Neural crest cell (in vitro differentiated cells): ENCODE measurements at places on chromosomes 7 and 10.

- DNase-seq, result no peak
Measured at GRCh38 chr7:113796557-113796956, 122.3 kb downstream of the PPP1R3A start.

DNA sequence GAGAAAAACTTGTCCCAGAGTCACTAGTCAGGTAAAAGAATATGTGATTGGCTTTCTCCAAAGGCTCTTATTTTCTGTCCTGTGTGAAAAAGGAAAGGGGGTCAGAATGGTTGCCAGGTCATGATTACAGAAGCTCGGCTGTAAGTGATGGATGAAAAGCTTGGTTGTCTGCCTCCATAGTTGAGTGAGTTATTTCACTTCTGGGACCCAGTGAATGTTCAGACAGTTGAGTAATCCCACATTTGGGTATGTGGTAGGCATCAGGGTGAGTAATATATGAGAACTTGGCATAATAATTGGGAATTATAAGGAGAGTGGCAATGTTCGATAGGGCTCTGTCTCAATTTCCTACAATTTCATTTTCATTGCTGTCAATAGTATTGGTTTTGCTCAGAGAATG, 72.5 kb downstream of the BBS9 start:
- DNase-seq, result no peak

- no peak for DNase-seq
Measured at GRCh38 chr7:95577137-95577536, 19.2 kb downstream of the PDK4 start.

- DNase-seq, result no peak
Measured at GRCh38 chr7:129574487-129574886, 37.0 kb upstream of the NRF1 start.

DNA sequence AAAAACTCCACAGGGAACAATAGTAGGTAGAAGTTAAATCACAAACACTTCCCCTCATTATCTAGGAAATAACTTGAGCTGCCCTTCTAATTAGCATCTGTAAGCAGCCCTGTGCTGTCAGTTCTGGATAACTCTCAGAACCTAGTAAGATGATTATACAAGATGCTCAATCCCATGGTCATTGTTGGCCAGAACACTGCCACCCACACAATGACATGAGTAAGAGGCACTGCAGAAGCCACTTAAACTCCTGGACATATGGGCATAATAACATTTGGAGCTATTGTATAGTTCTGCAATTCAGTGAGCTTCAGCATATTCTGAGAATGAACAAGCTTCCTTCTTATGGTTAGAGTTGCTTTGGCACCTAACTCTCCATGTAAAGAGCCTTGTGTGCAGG, 153.8 kb downstream of the PLPP4 start:
- no peak for DNase-seq

DNA sequence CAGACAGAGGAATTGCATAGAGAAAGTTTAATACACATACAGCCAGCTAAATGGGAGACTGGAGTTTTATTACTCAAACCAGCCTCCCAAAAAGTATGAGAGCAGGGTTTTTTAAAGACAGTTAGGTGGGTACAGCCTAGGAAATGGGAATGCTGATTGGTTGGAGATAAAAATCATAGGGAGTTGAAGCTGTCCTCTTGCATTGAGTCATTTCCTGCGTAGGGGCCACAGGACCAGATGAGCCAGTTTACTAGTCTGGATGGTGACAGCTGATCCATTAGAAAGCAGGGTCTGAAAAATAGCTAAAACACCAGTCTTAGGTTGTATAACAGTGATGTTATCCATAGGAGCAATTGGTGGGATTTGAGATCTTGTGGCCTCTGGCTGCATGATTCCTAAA, 76.1 kb upstream of the POM121L12 start:
- no peak for DNase-seq

DNA sequence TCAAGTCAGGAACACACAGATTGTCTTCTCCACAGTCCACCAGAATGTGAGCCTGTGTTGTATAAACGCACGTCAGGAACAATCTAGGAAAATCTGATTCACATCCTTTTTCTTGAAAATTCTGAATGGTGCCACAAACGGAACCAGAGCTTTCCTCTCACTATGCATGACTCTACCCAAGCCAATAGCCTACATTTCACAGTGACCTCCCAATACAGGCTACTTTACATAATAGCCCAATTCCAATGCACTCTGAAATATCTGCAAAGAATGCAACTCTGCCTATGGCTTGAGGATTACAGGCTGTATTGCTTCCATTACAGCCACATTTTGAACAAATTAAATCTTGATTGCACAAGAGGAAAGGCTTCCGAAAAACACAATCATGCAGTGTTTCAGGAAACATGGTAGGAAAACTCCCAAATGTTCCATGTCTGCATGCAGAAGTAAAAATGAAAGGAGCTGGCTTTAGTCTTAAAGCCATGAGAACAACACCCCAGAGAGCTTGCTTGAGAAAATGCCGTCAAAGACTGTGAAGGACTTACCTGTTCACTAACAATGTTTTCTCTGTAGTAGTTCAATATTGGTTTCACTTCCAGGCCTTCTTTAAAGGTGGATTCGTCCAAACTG, 113.9 kb downstream of the ITGA8 start:
- DNase-seq, result no peak

DNA sequence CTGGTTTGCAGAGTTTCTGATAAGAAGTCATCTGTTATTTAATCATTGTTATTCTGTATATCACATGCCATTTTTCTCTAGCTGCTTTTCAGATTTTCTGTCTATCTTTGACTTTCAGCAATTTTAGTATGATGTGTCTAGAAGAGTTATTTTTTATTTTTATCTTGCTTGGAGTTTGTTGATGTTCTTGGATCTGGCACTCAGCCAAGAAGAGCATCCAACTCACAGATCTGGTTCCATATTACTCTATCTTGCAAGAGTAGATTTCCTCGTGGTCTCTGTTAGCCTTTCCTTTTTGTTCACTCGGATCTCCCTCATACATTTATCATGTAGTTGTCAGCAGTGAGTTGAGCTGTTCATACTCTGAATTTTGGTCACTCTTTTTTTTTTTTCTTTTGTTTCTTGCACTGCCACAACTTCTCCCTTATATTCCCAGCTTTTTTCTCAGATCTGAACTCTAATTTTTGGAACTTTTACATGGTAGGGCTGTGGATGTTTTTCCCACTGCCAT, 54.8 kb upstream of the CALCR start:
- DNase-seq, result no peak

DNA sequence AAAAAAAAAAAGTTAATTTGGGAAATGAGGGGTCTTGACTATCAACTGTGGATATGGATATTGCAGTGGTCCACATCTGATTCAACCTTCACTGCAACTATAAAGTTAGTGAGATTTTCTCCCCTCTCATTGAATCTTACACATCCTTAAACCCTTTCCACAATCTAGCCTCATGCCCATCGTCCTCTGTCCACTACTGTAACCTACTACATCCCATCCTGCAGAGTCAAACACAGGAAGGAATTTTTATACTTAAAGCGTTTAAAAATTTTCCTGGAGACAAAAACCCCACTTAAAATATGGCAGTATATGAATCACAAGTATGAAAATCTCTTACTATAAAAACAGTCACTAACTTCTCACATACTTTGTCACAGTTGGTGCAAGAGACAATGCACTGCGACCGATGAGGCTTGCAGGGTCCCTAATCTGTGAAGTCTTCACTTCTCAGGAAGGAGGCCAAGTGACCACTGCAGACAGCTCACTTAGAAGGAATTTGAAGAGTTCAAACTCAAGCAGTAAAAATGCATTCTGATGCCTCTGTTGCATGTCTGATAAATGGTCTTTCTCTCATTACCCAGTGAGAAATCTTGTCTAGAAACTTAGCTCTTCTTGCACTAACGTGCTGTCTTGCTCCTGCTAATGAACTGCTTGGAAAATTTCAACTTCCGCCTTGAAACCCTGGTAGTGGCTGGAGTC, 50.3 kb upstream of the ST8SIA6 start:
- no peak for DNase-seq

DNA sequence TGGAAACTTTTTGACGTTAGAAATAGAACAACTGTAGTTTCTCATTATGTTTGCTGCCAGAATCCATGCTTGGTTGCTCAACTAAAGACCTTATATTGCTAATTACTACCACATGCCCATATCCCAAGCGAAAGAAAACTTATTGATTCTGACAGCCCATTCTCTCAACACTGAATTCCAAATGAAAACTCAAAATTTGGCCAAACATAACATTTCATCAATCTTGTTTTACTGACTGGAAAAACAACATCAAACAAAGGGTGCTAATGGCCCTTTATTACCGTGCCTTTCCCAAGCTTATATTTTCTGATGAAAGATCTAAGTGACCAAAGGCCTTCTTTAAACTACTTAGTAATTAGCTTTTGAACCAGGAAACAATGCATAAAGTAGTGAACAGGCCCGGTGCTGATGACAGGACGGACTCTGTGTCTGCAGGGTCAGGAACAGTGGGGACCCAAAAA, 531.8 kb downstream of the KCNMA1 start:
- no peak for DNase-seq

DNA sequence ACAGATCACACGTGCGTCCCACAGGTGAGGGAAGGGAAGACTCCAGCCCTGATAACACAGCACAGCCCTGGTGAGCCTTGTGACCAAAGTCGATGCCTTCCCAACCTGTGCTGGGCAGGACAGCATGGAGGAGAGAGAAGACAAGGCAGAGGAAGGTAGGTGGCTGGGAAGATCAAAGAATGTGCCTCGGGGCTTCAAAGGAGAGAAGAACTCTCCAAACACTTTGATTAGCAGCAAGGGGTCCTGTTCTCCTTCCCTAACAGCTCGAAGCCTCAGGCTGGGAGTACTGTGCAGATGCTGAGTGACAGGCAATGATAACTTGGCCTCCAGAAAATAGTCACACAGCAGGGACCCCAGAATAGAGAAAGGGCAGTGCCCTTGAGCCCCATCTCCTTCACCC, 288.5 kb downstream of the TCERG1L start:
- no peak for DNase-seq

- DNase-seq, result no peak
Measured at GRCh38 chr7:16204953-16205352, 216.4 kb downstream of the CRPPA start.

GRCh38 chr10:71783917-71784678, 10.8 kb upstream of the VSIR start:
- no peak for DNase-seq

DNA sequence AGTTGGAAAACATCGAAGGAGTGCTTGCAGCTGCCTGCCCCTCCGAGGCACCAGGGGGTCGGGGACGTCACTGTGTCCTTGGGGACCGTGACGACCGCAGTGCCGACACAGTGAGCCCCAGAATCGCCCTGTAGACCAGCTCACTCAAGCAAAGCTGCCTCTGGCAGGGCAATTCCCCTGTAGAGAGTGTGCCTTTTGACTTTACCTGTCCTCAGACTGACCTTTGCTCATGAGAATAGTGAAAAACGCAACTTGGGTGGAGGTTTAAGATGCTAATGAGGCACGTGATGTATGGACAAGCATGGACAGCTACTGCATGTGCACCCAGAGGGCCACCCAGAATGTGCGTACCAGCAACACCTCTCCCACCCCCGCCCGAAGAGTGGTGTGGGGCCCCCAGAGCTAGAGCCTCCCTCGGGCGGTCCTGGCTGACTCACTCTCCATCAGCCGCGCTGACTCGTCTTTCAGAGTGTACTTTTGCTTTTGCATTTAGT, 271.9 kb downstream of the ADARB2 start:
- DNase-seq, result no peak
